ENCODE measurements at places on chromosomes 11 and 22. TPM values are rescaled to one million over a fixed set of nuclear protein-coding genes. Genes with fewer than 3 reads are reported as not detected.
A peak's percentile ranks its signal among the peaks of the same experiment; 100 is the strongest.

The FGF4 gene
- polyA plus RNA-seq = not detected

The STX3 gene
- polyA plus RNA-seq = 45.1 TPM

The OR56A3 gene
- not detected for polyA plus RNA-seq

The MYOD1 gene
- polyA plus RNA-seq = 0.04 TPM

The APOBEC3B gene
- 6.8 TPM for polyA plus RNA-seq

The CCDC116 gene
- 0.70 TPM for polyA plus RNA-seq

DNA sequence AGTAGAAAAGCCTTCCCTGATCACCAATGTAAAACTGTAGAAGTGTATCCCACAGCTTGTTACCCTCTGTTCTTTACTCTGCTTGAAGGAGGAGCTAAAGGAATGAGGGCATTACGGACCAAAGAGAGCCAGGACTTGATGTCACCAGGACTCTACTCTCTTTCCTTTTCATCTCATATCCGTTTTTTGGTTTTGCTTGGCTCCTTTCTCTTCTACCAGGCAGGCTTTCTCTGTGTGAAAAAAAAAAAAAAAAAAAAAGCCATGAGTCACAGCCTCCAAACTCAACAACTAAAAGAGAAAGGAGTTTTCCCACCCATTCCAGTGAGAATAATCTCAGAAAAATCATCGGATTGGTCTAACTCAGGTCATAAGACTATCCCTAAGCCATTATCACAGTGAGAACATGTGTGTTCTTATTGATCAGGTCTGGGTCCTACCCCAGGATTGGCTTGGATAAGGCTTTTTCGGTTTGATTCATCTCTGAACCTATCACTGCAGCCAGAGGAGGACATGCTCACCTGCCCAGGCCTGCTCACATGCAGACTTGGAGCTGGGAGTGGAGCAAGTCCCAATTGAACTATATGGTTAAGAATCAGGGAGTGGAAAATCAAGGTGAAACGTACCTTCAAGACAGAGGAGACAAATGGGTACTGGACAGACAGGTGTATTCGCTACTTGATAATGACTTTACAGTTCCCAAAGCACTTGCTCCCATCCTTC lies 19.4 kb upstream of the LRRC55 start:
- DNase-seq = no peak

- DNase-seq = no peak
These were observed 5.7 kb downstream of the PDGFB start for GRCh38 chr22:39238966-39239505.

GRCh38 chr11:64014356-64014755 lies 21.4 kb upstream of the FLRT1 start:
- no peak for DNase-seq

DNA sequence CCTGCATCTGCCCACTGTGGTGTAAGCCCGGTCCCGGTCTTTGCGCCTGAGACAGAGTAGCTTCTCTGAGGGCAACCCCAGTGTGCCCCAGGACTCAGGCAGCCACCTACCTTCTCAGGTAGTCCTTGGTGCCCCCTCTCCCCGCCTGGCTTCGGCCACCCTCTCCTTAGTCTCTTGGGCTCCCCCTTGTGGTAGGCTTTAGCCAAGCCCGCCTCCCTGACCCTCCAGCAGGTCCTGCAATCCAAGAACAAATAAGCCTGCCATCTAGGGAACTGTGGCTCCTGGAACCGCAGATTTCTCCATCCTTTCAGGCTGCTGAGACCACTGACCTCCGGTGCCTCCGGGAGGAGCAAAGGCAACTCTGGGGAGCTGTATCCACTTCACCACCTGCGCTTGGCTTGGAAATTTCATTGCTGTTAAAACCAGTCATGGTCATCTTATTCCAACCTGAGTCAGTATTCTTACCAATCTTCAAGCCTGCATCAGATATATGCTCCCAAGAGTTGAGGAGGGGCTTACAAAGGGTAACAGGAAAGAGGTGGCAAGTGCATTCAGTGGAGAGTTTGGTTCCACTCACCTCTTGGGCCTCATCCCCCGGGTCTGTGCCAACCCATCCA lies 52.8 kb upstream of the TENM4 start:
- peak; percentile 69 for DNase-seq

DNA sequence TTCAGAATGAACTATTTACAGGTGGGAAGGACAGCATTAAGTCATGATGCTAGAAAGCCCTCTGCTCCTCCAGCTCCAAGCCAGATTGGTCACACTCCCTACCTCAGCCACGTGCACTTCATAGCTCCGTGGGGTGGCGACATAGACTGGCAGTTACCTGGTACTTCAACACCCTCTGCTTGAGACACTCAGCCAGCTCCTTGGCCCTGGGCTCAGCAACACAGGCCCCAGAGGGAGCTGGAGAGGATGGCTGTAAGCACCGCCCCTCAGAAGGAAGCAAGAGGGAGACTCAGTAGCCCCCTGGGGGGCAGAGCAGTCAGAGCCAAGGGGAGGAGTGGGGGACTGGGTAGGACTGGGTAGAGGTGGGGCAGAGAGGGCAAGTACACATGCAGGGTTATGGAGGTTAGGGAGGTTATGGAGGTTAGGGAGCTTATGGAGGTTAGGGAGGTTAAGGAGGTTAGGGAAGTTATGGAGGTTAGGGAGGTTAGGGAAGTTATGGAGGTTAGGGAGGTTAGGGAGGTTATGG lies 102.1 kb upstream of the BID start:
- DNase-seq = no peak

DNA sequence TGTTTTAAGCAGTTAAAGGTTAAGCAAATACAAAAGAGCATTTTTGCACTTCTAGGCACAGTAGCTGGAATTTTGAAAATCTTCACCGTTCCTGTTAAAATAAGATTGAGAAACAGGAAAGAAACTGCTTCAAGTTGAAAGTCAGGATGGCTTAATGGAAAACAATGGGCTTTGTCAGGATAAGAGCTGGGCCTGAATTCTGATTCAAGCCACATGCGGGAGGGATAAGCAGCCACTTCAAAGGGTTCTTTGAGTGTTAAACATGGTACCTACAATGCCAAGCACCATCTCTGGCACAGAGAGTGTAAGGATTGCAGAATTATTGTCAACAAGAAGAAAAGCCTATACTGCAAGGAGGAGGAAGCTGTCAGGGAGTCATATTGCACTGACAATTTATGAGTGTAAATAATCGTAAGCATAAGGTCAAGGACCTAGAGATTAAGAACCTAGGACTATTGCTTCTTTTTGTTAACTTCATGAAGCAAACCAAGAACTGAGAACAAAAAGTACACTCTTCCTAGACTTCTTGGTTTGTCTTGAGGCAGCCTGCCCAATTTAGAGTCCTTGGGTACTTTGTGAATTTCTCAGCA lies 32.5 kb downstream of the MPPED2 start:
- DNase-seq = no peak

DNA sequence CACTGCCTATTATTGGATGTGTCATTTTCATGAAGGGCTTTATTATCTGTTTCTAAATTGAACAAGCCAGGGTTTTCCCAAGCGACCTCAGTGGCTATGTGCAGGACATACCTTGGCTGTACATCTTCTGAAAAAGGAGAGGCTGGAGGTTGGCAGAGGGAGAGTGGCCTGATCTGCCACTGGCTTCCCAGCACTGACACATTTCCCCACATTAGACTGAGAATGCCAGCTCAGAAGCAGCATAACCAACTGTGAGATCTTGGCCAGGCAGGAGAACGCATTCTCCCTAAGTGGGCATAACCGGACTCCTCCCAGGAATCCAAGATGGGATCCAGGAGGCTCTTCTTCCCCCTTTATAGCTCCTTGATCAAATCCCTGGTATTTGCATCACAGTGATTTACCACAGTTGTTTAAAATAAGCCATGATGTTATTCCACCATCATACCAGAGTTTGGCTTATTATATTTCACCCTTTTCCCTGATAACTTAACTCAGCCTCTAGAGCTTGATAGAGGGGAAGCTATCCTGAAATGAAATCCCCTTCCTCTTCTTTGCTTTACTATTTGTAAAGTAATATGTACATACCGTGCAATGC lies 33.8 kb downstream of the AMOTL1 start:
- DNase-seq = no peak

GRCh38 chr22:49569286-49570031 lies 258.2 kb downstream of the BRD1 start:
- no peak for DNase-seq

- DNase-seq = no peak
These were observed 6.3 kb upstream of the C11orf91 start for GRCh38 chr11:33706966-33707365.

- no peak for DNase-seq
These were observed 15.4 kb downstream of the CARD10 start for GRCh38 chr22:37503850-37504249.

- no peak for DNase-seq
These were observed 1.2 kb upstream of the TCIRG1 start for GRCh38 chr11:68037411-68038225.

DNA sequence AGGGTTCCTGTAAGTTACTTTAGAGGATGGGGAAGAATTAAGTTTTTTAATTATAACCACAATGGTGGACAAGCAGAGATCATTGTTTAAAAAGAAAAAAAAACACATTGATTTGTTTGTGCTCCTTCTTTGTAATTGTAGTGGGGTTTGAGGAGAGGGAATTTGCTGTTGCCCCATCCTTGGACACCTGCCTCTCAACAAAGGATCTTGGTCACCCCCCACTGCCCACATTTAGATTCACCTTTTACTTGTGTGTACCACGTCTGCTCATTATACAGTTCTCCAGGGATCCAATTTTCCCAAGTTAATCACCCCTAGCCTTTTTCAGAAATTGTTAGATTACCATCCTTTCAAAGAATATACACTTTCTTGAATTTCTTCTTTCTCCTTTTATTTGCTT lies 53.0 kb downstream of the DNAJC24 start:
- no peak for DNase-seq

DNA sequence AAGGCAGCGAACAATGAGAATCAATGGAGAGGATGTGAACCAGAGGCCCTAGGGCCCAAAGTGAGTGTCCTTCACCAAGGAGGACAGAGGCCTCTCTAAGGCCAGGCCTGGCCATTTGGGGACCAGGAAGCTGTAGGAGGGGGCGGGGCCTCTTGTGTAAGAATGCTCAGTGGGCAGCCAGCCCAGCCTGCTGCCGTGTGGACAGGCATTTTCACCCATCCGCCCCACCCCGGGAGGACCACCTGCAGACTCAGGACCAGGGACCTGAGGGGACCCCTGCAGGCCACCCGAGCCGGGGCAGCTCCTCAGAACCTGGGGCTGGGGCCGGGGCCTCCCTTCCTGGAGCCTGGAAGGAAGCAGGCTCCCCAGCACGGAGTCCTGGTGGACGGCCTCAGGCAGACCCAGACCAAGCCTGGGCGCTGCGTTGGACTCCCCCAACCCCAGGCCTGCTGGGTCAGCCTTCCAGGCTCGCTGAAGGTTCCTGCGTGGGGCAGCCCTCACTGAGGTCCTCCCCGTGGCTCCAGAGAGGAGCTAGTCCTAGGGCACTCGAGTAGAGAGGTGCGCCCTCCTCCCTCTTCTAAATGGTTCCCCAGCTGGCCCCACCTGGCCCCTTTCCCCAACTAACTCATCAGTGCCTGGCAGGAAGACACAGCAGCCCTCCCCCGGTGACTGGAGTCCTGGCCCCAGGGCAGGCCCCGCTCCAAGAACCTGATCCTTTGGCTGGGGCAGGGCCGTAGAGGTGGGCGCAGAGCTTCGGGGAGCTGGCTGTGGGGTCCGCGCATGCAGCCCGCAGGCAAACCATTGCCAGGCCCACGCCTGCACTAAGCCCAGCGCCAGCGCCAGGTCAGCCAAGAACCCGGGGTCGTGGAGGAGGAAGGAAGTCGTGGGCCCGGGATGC lies 1.5 kb upstream of the TRABD start:
- DNase-seq = no peak

- DNase-seq = no peak
These were observed 42.3 kb downstream of the C11orf96 start for GRCh38 chr11:43984519-43985385.

DNA sequence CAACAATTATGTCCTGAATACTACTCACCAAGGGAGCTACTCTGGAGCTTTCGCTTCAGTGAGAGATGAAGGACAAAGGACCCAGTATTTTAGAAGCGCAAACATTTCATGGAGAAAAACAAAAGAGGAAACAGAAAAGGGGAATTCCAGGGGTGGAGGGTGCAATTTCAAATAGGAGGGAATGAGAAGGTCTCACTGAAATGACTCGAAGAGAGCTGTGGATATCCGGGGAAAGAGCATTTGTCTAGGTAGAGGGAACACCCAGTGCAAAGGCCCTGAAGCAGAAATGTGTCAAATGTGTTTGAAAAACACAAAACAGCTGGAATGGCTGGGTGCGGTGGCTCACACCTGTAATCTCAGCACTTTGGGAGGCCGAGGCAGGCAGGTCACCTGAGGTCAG lies 2.4 kb downstream of the RPS19BP1 start:
- no peak for DNase-seq

DNA sequence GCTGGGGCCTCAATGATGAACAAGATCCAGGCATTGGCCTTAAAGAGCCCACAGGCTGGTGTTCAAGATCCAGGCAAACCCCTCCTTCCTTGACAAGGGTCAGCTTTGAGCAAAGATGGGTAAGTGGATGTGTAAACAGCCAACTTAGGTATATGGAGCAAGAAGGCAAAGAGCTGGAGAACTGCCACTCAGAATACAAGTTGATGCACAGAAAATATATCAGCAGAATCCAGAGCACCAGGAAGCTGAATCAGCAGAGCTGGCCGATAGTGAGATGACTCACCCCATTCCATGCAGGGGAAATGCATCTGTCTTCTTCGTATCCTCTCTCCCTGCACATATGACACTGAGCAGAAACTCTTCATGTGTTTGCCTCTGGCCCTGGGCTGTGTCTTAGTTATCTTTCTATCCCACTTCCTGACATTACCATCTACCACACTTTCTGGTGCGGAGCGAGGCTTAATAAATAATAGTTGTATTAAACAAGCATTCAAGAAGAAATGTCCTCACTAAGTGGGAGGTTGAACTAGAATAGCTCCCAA lies 57.8 kb downstream of the ENDOD1 start:
- DNase-seq = no peak

- DNase-seq = no peak
These were observed 192.8 kb upstream of the MTNR1B start for GRCh38 chr11:92776676-92777075.

DNA sequence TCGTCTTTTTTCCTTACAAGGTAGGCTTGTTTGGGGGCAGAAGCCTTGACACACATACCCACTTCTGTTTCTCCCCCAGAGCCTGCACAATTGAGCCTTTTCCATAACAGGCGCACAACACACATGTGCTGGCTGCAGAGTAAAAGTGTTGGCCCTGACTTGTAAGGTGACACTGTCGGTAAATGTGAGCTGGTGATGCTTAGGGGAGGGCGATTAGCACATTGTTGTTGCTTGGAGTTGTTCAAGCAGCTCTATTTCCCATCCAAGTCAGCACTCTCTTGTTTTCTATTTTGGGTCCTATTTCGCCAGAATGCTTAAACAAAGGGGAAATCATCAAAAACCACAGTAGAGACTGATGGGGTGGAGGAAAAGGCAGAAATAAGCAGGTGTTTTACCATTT lies 51.9 kb upstream of the PTPRJ start:
- DNase-seq = no peak

- no peak for DNase-seq
These were observed 636.2 kb upstream of the CCDC90B start for GRCh38 chr11:83922318-83922717.

DNA sequence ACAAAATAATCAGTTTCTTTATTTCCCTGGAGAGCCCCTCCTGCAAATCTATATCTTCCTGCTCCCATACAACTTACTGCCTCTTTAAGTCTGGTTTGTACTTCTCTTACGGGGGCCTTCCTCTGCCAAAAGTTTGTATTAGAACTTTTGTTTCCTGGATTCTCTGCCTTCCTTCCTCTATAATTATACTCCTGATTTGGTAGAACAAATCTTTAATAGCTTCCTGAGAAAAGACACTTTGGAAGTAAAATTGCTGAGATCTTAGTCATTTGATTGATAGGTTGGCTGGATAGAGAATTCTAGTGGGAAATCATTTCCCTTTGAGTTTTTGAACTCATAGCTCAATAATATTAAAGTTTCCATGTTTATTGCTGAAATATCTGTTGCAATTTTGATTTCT lies 499.2 kb downstream of the RAB38 start:
- no peak for DNase-seq

GRCh38 chr11:113204280-113204679 lies 110.1 kb upstream of the TTC12 start:
- no peak for DNase-seq

Data from renal pelvis (tissue), 12 donors.